ENCODE measurements at places on chromosomes 5 and 9.

GRCh38 chr5:58481828-58482227 lies 9.4 kb upstream of the GAPT start:
- no peak for DNase-seq

DNA sequence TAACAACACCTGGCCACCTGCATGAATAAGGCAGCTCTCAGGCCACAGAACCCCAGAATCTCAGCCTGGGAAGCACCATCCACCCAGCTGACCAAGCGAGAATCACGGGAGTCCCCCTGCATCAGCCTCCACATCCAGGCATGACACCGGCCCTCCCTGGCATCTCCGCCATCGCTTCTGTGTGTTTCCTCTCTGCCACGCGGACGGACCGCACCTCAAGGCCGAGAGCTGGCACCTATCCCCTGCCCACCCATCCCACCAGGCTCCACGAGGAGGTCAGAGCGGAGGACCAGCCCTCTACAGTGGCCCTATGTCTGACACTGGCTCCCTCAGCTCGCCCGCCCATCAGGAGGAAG lies 134.7 kb downstream of the COL23A1 start:
- no peak for DNase-seq

DNA sequence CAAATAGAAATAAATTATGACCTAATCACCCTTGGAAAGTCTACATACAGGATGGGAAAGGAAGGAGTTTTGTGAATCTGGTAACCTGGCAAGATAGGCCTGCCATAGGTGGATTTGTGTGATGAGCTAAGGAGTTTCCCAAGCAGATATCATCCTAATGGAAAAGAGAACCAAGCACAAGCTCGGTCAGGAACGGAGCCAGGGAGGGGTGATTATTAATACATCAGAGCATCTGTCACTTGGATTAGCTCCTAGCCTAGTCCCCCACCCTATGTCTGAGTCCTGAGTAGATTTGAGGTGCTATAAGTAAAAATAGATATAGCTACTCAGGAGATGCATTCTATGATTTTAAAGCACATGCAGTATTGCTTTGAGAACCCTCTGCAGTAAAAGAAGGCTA lies 57.3 kb upstream of the SMARCA2 start:
- DNase-seq, result no peak

- DNase-seq, result no peak
Measured at GRCh38 chr5:81023261-81023970, 63.3 kb downstream of the RASGRF2 start.

- DNase-seq, result no peak
Measured at GRCh38 chr5:113047733-113048652, 71.4 kb downstream of the DCP2 start.

DNA sequence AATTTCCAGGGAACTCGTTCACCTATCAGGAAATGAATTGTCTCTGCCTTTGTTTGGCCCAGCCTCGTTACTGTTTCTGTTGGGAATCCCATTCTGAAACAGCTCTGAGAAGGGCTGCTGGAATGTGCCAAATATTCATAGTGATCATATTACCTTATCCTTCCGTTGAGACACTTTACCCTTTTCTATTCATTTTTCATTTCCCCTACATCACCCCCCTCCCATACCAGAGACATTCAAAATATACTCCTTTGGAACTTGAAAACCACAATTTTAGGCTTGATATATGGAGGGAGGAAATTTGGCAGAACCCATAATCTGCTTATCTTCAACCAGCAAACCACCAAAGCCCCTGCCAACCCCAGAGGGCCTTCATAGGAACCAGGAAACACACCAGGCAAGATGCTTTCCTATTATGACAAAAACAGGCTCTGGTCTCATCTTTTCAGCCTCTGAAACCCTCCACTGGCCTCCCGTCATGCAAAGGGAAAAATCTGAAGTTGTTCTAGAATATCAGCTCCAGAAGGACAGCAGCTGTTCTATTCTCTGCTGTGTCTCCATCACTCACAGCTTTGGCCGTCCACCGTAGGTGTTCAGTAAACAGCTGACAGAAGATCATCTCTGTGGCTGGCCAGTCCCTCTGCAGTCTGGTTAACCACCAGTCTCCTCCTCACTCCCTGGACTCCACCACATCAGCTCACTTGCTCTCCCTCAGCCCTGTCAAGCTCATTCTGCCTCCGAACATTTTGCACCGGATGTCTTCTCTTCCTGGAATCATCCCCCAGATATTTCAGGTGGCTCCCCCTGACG lies 217.2 kb upstream of the WWC1 start:
- DNase-seq, result no peak

GRCh38 chr5:14672484-14673394 lies 8.2 kb downstream of the OTULIN start:
- DNase-seq, result no peak

GRCh38 chr9:133226219-133227171 lies 17.4 kb upstream of the OBP2B start:
- DNase-seq, result no peak

DNA sequence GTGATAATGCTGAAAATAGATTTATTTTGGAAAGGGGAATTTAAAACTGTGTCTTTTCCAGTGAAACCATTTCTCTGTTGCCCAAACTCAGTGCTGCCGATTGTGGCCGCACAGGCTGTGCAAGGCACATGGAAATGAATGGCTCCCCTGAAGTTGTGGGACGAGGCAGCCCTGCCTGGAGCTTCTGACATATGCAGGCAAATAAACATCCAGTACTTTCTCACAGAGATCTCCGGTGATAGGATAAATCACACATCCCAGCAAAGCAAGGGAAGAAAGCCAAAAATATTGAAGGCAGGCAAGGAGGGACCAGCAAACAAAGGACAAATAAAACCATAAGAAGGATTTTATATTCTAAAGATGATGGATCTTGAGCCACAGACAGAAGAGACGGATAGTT lies 464.5 kb downstream of the MTRR start:
- DNase-seq, result no peak

DNA sequence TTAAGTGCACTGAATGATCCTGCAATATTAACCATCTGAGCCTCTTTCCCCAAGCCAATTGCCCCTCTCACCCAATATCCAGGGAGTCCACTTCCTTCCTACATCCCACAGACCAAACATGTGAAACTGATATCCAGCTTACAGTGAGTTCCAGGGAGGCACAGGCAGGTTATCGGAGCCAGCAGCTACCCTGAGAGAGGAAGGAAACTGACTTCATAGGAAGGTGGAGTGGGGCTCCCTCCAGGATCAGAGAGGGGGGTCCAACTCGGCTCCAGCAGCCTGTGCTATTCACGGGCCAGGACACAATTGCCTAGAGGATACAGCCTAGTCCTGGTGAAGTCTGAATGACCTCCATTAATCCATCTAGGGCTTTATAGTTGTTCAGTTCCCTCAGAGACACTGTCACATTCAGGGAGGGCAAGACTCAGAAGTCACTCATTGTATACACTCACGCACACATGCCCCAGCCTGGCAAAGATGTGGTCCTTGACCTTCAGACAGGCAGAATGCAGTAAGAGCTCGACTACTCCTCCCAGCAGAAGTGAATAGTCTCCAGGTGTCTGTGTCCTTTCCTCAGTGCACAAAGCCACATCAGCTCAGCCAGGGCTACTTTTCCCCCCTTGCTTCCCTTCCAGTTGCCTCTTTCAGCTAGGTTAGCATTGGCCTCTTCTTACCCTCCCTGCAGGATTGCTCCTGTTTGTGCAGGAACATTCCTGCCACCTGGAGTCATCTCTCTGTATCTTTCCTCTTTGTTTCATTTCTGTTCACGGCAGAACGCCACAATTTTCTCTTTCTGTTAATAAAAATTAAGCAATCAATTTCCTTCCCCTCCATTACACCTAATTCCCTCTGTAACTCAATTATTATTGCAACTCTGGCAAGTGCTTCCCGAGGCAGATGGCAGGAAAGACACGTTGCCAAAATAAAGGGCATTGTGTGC lies 501.7 kb downstream of the ARHGEF28 start:
- DNase-seq, result no peak

- DNase-seq, result no peak
Measured at GRCh38 chr5:115413651-115414050, 117.2 kb upstream of the CCDC112 start.

- DNase-seq, result no peak
Measured at GRCh38 chr5:58649716-58650115, 66.8 kb downstream of the RAB3C start.

DNA sequence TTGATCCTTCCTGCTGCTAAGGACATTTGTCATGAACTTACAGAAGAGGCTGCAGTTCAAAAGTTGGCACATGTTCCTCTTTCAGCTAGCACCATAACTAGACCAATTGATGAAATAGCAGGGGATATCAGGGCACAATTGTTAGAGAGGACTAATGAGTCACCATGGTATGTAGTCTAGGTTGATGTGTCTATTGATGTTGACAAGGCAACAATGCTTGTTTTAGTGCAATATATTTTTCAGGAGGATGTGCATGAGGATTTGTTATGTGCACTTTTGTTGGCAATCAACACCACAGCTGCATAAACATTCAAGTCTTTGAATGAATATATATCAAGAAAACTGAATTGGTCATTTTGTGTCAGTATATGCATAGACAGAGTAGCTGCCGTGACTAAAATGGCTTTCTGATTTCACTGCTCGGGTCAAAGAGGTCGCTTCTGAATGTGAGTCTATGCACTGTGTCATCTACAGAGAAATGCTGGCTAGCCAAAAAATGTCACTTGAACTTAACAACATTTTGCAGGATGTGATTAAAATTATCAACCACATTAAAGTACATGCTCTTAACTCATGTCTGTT lies 68.0 kb downstream of the FGF10 start:
- no peak for DNase-seq

DNA sequence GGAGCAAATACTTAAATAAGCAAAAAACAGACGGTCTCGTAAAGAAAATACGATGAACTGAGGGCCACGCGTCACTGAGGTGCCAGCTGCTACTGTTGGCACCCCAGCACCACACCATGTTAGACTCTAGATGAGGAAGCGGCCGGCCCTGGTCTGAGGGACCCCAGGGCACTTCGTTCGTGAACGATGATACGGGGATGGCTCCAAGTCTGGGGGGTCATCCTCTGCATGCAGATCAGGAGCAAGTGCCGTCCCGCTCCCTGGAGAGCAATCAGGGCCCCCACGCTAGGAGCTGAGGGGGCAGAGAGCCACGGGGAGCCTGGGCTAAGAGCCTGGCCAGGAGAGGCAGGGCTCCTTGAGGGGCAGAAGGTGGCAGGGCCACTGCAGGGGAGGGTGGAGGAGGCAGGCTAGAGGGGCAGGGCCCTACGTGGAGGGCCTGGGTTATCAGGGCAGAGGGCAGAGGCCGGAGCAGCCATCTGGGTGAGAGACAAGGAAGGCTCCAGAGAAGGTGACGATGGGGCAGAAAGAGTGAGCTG lies 24.1 kb downstream of the SARDH start:
- no peak for DNase-seq

- DNase-seq, result no peak
Measured at GRCh38 chr5:175842951-175843793, 28.2 kb upstream of the CPLX2 start.
